Stimulated activated naive CD4-positive, alpha-beta T cell (primary cell): ENCODE measurements at places on chromosomes 2 and 18.

DNA sequence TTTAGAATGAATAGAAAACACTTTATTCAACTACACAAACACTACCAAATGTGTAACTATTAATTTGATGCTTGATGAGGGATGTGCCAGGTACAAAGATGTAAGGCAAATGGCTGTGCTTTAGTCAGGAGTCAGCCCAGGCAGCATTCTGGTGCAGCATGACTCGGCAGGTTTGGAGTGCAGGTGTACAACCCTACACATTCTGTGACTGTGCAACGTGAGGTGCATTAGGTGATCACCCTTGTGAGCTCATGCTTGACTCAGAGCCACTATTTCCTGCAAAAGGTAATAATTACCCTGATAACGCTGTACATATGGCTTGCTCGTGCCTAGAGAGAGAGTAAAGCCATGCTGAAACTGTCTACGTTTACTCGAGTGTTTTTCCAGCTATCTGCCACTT, 288.7 kb upstream of the DSEL start:
- DNase-seq: no peak

- DNase-seq: no peak
These were observed 8.4 kb downstream of the HOXD3 start for GRCh38 chr2:176165370-176166050.

GRCh38 chr2:57862153-57862552, 184.5 kb upstream of the VRK2 start:
- DNase-seq: no peak

GRCh38 chr2:199441759-199442158, 16.0 kb downstream of the SATB2 start:
- no peak for DNase-seq

- DNase-seq: peak; percentile 29
These were observed 494 bp downstream of the HNRNPLL start for GRCh38 chr2:38602136-38602731.

- DNase-seq: no peak
These were observed 37.8 kb upstream of the OLA1 start for GRCh38 chr2:174286172-174286571.

GRCh38 chr2:66236067-66236685, 198.7 kb upstream of the MEIS1 start:
- DNase-seq: no peak

- DNase-seq: no peak
These were observed 129.9 kb downstream of the L3MBTL4 start for GRCh38 chr18:6284761-6285160.

DNA sequence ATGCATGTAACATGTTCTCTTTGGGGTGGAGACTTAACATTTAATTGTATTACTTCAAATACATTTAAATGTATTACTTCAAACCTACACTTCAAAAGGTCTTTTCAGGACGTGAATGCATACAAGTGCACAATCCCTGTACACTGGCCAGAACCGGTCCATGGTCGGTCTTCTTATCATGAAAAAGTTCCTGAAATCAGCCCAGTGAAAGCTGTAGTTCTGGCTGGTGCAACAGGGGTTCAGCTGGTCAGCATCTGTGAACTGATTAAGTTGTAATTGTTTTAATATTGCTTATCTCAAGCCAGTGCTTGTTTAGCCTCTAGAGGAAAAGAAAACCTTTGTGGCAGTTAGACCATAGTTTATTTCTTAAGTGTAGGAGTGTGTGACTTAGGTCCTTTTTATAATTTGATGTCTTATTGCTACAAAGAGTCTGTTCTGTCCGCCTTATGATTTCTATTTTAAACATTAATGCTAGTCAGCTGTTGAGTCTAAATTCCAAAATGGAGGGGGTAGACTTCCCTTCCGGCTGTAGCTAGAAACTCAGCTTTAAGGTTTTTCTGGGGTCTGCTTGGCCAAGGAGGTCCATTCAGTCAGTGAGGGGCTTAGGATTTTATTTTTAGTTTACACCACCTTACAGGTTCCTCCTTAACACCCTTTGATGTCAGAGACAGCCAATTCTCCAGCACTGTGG, 768 bp upstream of the CYBRD1 start:
- DNase-seq: no peak

DNA sequence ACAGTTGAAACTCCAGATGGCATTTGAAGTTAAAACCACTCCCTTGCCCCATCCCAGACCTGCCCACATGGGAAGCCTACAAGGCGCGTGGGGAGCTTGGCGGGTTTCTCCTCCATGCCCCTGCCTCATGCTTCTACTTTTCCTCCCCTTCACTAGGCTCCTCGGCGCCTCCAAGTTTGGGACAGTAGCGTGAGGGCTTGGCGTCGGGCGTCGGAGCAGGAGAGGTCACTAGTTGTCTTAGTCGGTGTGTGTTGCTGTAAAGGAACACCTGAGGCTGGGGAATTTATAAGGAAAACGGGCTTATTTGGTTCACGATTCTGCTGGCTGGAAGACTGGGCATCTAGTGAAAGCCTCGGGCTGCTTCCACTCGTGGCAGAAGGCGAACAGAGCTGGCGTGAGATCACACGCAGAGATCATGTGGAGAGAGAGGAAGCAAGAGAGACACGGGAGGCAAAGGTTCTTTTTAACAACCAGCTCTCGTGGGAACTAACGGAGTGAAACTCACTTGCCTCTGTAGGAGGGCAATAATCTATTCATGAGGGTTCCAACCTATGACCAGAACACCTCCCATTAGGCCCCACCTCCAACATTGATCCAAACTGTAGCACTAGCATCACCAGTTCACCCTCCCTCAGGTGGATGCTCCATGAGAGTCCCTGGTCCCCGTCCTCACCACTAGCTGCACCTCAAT, 25.3 kb downstream of the ITM2C start:
- DNase-seq: no peak

- no peak for DNase-seq
These were observed 4.7 kb upstream of the CCL20 start for GRCh38 chr2:227808936-227809335.

- no peak for DNase-seq
These were observed 97.2 kb downstream of the VAPA start for GRCh38 chr18:10011061-10011460.

GRCh38 chr2:74719066-74719465, 65.0 kb downstream of the SEMA4F start:
- no peak for DNase-seq

- DNase-seq: no peak
These were observed 57.8 kb upstream of the CYP26B1 start for GRCh38 chr2:72205504-72205881.
